RPMI8226 (cell line): ENCODE measurements at places on chromosomes 2 and 18.

GRCh38 chr2:101775636-101776035 lies 78.1 kb downstream of the MAP4K4 start:
- no peak for DNase-seq

- no peak for DNase-seq
These were observed 125.8 kb downstream of the MEIS1 start for GRCh38 chr2:66560683-66561082.

DNA sequence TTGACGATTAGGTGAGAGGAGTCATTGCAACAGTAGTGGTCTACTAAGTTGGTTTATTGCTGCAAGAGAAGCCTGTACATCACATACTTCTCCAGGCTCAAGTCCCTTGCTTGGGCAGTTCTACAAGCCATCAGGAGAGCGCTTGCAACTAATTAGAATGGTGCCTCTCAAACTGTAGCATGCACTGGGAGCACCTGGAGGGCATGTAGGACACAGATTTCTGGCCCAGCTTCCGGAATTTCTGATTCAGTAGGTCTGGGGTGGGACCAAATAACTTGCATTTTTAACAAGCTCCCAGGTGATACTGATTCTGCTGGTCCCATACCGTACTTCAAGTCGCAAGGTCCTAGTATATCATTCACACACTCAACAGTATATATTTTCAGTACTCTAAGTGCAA lies 34.5 kb upstream of the CCDC88A start:
- DNase-seq: no peak

DNA sequence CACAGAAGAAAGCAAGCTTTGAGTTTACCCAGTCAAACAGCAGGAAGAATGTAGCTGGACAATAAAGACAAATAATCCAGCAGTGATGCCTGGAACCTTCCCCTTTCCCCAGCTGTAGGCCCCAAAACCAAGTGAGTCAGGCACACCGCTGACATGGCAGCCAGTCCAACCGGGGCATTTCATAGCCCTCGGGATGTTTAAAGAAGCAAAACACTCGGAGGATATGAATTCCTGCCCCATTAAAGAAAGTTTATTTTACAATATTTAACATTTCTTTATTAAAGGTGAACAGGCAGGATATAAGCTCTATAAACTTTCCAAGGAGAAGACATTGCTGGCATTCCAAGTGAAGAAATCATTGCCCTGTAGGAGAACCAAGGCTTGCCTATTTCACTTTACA lies 507.6 kb upstream of the TNP1 start:
- no peak for DNase-seq

DNA sequence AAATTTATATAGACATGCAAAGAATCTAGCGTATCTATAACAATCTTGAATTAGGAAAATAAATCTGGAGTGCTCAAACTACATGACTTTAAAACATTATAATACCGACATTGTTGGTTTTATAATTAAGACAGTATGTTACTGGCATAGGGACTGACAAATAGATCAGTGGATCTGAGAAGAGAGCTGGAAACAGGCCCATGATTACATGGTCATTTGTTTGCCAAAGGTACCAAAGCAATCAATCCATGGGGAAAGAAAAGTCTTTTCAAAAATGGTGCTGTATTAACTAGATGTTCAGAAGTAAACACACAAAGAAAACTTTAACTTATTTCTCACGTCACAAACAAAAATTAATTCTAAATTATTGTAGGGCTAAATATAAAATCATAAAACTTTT lies 124.2 kb downstream of the BCL2L11 start:
- no peak for DNase-seq

DNA sequence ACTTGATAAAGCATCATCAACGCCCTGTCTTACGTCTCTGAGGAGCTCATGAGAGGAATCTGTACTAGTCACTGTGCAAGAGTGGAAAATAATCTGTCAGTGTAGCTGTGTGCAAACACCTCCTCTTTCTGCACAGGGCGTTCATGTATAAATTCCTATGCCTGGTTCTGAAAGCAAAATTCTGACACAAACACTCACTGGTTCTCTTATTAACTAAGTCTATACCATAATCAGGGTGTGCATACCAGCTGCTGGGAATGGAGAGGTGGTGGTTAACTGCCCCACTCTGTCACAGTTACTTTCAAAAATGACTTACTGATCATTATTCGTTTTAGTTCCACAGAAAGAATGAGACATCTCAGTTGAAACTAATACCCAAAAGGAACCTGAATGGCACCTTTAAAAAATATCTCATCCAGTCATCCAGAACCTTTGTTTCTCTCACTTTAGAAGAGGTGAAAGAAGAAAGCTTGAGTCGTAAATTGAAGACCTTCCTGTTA lies 35.7 kb downstream of the STK39 start:
- no peak for DNase-seq

GRCh38 chr18:9139400-9140039 lies 2.9 kb downstream of the ANKRD12 start:
- DNase-seq: peak; percentile 24

GRCh38 chr2:218166791-218167190 lies at the start of gene CXCR1:
TSS of gene CXCR1 (minus strand) at chr2:218166962. CDS start at chr2:218165211, 1,751 bp downstream.
- DNase-seq: peak; percentile 38
